ENCODE measurements at places on chromosomes 2 and 18. TPM values are rescaled to one million over a fixed set of nuclear protein-coding genes. Genes with fewer than 3 reads are reported as not detected.

DNA sequence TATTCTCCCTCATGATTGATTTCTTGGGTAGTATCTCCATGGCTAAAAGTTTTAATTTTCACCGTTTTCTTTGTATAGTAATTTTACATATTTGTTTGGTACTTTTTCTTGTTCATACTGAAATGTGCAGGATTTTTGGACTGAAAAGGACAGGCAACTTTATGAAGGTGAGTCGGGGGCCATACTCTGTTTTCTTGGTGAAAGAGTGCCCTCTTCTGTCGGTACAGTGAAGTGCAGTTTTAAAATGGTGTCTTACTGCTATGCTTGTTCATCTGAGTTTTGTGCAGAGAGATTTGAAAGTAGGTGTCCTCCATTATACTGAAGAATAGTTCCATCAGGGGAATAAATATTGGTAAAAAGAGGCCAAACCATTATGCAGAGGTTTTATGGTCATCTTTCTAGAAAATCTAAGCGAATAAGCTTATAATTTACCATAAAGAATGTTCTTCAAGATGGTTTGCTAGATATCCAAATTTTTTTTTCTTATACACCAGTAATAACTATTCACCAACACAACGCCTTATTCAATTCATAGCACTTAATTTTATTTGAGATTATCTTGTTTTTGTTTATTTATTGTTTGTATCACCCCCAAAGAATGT, 8.7 kb upstream of the SERPINB13 start:
- no peak for DNase-seq

GRCh38 chr2:238895361-238895882, 47.5 kb downstream of the TWIST2 start:
- DNase-seq, result no peak

DNA sequence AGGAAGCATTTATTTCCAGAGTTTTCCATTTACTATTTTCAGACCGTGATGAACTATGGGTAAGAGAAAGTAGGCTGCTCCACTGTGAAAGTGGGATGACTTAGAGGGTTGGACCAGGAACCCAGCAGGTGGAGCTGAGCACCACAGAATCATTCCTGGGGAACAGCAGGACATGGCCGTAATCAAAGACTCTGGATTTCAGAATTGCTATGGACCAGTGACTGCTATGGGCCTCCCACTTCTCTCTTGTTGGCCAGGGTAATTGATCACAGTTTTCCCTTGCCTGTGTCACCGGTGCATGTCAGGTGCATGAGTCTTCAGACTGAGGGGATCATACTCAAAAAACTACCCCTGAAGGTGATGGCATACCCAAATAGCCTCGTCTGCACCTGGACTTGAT, 90.6 kb upstream of the GPC1 start:
- no peak for DNase-seq

DNA sequence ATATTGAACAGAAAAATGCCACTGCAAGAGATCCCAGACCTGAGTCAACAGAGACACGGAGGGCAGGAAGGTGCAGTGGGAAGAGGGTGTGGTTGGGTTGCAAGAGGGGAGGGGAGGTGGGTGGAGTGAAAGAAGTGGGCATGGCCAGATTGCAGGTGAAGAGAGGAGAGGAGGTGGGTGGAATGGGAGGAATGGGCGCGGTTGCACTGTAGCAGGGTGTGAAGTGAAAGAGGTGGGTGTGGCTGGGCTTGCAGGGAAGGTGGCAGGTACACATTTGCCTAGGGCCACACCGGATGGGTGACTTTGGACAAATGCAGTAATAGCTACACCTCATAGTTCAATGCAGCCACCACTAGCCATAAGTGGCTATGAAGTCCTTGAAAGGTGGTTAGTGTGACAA, 71.1 kb downstream of the DOCK10 start:
- no peak for DNase-seq

DNA sequence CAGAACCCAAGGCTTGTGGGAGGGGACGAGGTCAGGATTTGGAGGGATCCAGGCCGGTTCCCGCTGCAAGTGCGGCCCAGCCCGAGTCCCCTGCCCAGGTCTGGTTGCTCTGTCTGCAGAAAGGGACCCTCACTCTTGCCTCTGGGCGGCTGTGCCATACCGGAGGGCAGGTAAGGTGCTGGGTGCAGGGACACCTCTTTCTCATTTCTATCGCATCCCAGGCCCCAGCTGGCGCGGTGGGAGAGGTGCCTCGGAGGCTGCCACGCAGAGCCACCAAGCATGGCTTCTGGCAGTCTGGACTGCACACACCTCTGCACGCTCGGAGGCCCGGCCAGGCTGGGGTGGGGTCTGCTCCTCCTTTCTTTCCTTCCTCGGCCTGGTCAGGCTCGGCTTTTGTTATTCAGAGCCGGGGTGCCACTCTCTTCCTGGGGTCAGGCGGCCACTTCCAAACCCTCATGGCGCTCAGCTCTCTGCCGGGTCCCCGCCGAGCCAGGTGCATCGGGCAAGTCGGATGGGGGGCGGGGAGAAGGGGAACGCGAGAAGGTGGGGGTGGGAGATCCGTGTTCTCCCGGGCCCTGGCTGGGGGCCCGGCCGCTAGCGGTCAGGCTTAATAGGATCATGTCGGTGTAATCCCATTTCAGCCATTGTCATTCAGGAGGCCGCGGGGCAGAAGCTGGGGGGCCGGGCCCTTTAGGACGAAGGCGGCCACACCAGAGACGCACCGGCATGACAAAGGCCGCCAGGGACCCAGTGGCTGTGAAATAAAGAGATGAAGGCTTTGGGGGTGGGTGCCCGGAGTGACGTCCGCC, 9.0 kb downstream of the GBX2 start:
- DNase-seq, result no peak

Gene CMPK2
- 5.5 TPM for total RNA-seq

DNA sequence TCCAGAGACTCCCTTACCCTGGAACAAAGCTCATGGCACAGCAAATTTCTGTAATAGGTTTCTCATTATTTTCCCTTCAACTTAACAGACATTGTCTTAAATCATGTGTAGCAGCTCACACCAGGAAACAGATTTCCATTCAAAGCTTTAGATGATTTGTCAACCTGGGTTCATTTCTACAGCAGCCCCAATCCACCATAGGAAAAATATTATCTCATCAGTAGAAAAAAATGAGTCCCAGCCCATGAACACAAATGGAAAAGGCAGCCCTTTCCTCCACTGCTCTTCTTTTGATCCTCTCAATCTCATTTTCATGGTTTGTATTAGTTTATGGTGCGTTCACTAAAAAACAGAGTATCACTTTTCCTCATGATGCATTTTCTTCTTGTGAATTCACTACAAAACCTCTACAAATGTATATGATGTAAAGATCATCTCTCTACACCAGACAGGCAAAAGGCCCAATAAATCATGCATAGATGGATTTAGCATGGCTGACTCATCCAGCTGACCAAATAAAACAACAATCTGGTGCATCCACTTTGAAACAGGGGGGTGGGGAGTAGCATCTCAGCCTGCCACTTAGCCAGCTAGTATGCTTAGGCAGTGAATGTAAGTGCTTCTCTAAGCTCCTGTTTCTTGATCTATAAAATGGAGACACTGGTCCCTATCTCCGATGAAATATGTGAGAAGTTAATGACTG, 78.6 kb downstream of the SATB2 start:
- no peak for DNase-seq

Gene KCNIP3
- 6.5 TPM for total RNA-seq

Gene ALK
- total RNA-seq, result not detected

All from cardiac septum (tissue), 1 donor.